ENCODE measurements at places on chromosomes 5 and 9.

GRCh38 chr5:158384535-158385481, 525.9 kb upstream of the CLINT1 start:
- peak; percentile 69 for DNase-seq

DNA sequence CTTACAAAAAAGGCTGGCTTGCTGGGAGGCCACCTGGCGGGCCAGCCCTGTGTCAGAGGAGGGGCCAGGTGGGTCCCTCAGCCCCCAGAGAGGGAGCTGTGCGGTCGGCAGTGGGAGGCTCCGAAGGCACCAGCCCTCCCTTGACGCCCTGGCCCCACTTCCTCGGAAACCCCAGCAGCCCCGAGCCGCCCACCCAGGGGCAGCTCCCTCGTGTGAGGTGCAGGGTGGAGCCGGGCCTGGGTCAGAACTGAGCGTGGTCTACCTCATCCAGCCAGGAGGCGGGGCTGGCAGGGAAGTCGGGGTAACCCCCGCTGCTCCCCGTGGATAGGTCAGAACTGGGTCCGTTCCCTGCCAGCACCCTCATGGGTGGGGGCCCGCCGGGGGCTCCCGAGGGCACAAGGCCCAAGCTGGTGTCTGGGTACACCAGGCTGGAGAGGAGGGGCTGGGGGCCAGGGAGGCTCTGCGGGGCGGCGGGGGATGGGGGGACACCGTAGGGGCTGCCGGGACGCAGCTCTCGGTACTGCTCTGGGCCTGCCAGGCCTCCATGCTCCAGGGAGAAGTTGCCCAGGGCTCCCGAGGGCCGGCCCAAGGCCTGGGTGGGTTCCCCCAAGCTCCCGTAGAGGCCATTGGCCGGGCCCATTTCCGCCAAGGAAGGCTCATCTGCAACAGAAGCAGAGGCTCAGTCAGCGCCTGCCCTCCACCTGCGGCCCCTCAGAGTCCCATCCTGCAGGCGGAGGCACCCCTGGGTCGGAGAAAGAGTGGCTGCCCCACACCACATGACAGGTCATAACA, 7.6 kb downstream of the LHX3 start:
- no peak for DNase-seq

DNA sequence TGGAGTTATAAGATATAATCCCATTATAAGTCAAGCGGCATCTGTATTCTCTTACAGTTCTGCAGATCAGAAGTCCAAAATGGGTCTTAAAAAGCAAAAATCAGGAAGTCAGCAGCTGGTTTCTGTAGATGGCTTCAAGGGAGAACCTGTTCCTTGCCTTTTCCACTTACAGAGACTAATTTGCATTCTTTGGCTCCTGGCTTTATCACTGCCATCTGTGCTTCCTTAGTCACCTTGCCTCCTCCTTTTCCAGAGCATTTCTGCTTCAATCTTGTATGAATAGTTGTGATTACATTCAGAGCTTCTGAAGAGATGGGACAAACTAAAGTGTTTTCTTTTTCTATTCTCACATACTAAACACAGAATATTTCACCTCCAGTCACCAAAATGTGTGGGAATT, 647.3 kb upstream of the GRAMD2B start:
- DNase-seq = no peak

DNA sequence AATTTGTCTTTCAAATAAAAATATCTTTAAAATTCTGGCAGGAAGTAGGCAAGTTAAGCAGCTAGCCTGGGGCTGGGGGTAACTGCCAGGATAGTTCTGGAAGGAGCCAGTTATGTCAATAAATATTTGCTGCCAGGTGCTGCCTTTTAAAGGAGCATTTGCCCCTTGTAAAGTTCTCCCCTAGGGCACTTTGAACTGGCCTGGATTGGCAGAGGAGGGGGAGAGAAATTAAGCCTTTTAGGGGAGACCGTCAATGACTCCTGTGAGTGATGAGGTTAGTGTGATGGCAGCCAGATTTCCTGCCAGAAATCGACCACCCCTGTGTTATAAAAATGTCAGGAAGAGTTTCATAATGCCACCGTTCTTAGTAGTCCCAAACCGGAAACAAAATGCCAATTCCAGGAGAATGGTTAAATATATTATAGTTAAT, 89.8 kb upstream of the ELL2 start:
- no peak for DNase-seq

DNA sequence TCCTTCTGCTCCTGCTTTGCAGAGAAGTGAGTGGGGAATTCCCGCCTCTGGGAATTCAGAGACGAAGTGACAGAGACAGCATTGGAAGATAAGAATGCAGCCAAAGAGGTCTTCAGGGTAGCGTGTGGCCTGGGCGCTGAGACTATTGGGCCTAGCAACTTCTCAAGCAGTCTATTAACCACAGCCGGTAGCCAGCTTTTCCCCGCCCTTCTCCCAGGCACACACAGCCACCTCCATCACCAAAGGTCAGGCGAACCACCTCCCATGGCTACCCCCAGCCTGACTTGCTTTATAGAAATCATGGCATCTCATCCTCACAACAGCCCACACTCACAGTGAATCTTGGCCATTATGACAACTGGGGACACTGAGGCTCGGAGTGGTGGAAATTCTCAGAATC, 124.2 kb downstream of the KCNIP1 start:
- no peak for DNase-seq

- no peak for DNase-seq
Measured at GRCh38 chr9:3888497-3888858, 362.7 kb upstream of the RFX3 start.

DNA sequence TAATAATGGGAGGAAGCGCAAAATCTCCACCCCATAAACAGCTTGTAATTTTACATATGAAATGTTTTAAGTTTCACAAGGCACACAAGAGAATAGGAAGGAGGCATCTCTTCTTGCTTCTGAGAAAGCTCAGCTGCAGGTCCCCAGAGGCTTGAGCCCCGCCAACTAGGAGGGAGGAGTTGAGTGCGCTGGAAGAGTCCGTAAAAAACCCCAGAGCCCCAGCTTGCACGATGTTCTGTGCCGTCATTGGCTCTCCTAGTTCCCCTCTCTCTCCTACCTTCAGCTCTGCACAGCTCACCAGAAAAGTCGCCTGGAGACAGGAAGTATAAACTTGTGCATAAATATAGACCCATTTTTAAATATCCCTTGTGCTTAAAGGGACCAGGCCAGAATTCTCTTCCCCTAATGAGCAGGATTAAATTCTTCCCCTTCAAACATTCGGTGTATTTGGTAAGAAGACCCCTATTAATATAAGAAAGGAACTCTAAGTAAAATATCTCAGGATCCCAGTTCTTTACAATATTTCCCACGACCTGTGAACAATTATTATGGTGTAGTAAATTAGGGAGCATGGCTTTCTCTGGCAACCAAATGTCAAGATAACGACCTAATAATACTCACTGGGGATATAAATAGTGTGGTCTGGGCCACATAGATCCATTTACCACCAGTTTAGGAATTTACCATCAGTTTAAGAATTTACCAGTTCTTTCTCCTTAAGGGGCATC, 13.7 kb downstream of the GLRX start:
- peak; percentile 77 for DNase-seq

GRCh38 chr5:93273176-93273575, 307.8 kb downstream of the NR2F1-AS1 start:
- DNase-seq = peak; percentile 51

DNA sequence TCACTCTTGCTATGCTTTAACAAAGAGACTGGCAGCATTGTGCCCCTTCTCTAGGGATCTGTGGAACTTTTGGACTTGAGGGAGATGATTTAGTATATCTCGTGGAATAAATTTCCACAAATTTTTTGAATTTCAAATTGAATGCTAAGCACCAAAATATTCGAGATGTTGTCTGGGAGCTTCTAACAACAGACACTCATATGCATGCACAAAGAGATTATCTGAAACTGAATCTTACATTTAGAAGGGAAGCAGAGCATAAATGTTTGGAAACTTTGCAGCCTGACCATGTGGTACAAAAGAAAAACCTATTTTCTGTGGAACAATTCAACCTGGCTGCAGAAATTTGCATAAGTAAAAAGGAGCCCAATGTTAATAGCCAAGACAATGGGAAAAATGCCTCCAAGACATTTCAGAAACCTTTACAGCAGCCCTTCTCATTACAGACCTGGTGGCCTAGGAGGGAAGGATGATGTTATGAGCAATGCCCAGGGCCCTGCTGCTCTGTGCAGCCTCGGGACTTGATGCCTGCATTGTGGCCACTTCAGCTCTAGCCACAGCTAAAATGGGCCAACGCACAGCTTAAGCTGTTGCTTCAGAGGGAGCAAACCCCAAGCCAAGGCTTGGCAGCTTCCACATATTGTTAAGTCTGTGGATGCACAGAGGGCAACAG, 285.8 kb upstream of the FAM174A start:
- no peak for DNase-seq

DNA sequence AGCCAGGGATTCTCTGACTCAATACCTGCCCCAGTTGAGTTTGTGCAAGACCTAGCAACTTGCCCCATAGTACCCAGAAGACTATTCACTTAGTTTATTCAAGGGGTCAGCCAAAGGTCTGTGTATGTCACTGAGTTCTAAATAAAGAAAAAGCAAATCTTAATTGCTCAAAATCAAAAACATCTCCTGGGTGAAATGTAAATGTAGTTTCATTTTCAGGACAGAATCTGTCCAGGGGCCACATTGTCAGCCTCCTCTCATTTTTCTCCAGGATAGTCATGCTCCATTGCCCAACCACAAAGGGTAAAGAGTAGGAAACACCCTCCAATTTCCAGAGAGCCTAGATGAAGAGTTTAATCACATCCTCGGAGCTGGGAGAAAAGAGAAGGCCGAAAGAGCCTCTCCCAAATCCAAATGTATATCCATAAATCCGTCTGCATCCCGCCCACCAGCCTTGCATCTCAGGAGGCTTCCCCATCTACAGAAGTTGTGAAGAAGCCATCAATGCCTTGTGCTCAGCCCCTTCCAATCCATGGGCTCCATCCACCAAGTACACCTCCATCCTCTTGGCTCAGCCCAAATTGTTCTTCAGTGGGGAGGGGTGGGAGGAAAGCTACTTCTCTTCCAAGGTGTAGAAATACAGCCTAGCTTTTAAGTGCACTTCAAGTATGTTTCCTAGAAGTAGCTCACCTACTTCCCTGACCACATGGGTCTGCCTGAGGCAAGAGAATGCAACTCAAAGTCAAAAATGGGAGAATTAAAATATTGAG, 26.9 kb downstream of the ADAM19 start:
- peak; percentile 80 for DNase-seq

GRCh38 chr9:6673326-6674025, 27.9 kb upstream of the GLDC start:
- no peak for DNase-seq

DNA sequence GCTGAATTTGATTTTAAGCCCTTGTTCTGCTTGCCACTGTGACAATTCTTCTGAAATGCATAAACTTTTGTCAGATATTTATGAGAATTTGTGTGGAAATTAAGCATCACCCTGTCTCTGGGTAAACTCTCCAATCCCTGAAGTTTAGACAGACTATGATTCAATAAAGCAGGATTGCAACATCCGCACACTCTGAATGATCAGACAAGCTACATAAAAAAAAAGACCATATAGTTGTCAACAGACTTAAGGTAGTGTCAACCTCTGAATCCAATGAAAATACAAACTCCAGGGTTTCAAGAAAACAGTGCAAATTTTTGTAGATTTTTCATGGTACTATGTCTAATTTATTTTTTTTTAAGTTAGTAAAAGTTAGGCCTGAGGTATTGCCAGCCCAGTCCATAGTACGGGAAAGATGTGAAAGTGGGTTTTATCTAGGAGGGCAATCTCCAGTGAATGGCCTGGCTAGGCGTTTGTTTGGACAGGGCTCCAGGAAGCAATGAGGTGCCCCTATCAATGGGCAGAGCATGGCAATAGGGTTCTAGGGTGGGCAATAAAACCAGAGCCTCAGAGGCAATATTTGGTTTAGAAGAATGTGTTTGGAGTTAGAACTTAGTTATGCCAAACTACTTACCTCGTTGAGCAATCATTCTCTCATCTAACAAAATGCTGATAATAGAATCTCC, 762.6 kb upstream of the SEMA6A start:
- no peak for DNase-seq

DNA sequence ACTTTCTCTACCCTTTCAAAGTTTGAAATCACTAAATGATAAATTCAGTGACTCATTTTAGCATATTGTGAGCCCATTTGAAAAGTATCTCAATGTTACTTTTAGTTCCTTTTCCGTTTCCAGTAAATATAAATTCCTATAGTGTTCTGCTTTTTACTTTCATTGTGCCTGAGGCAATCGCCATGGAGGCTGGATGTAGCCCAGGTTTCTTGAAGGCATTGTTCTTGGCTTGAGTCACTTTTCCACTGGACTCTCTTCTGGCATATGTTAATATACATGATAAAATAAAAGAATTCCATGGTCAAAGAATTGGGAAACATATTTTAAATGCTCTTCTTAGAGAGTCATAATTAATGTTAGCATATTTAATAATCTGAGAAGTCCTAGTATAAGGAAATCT, 327.0 kb downstream of the IZUMO3 start:
- no peak for DNase-seq

- no peak for DNase-seq
Measured at GRCh38 chr5:133652951-133653759, 40.8 kb upstream of the FSTL4 start.

DNA sequence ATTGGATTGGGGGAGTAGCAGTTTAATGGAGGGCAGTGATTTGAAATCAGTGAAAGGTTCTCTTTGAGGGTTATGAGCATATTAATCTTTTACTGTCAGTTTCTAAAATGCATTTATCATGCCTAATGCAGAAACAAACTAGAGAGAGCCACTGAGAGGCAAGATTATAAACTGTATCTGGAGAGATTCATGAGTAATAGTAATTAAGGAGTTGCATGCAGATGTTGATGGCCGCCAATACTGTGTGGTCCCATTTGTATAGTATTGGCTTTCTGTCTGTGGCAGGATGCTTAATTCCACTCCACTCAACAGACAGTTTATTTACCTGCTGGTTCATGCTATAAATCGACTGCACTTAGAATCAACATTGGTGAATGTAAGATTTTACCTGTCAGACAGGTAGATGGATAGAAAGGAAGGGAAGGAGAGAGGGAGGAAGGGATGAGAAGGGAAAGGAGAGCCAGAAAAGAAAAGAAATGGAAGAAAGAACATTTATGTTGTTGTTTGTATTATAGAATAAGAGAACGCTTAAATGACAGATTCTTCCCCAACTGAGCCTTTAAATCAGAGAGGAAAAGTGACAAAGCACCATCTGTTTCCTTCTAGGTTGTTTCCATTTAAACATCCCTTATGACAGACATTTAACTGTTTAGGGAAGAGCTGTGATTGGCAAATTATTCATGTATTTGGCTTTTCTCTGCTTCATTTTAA, 146.5 kb downstream of the PAM start:
- DNase-seq = no peak

DNA sequence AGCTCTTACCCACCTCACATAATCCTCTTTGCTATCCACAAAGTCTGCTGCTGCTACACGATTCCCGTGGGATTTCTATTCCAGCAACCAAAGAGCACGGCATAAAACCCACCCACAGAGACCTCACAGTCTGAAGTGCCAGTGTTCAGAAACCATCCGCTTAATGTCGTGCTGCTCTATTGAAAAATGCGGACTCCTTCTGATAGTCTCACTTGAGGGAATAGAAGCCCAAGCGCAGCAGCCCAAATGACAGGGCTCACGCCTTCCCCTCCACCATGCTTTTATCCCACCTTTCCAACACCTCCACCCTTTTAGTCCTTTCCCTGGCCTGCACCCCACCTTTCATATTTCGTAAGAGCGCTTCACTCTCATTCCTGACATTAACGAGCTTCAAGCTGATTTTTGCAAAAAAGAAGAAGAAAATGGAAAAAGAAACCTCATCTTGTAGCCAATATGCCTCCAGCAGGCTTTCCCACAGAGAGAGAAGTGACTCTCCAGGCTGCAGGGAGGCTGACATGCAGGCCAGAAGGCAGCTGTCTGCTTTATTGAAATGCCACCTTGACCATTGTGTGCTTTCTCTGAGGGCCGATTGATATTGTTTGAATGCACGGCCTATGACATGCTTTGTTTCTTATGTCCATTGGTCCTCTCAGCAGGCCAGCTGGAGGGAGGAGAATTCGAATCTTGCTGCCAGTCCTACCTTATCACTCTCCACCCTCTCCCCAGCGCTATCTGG, 70.6 kb upstream of the PCSK1 start:
- no peak for DNase-seq
